Central memory CD4-positive, alpha-beta T cell (primary cell): ENCODE measurements at places on chromosomes 5 and 9.

GRCh38 chr9:13110766-13111417 lies 168.6 kb downstream of the MPDZ start:
- no peak for DNase-seq

DNA sequence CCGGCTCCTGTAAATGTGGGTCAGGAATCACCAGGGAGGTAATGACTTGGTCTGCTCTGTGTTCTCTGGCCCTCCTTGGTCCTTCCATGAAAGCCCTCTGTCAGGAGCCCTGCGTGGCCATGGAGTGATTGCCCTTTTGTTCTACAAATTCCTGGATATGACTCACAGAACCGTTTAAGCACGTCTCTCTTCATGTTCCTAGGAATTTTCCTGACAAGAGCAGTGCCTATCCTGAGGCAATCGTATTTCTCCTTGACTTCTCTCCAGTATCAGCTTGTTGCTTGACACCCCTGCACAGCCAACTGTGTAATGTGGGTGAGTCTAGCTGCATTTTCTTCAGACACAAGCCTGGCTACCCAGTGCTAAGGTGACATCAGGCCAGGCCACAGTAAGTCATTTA lies 274.3 kb upstream of the ZNF462 start:
- no peak for DNase-seq

GRCh38 chr5:1110307-1111240 lies 1.3 kb downstream of the SLC12A7 start:
- no peak for DNase-seq

DNA sequence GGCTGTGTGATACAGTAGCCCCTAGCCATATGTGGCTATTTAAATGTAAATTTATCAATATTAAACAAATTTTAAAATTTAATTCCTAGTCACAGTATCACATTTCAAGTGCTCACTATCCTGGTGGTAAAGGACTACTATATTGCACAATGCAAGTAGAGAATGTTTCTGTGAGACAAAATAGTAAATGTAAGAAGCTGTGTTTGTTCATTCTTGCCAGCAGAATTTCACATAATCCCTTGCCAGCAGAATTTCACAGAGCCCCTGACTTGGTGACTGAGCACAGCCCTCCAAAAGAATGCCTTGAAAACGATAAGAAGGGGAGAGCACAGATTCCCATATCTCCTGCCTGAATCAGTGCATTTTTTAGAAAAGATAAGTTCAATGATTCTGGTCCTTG lies 75.9 kb upstream of the SELENOP start:
- DNase-seq = no peak

- DNase-seq = no peak
These were observed 6.9 kb upstream of the CCDC180 start for GRCh38 chr9:97300586-97300985.

- peak; percentile 60 for DNase-seq
These were observed 938 bp downstream of the NINJ1 start for GRCh38 chr9:93132946-93133680.

- DNase-seq = no peak
These were observed 16.4 kb downstream of the TARS1 start for GRCh38 chr5:33457126-33457525.

DNA sequence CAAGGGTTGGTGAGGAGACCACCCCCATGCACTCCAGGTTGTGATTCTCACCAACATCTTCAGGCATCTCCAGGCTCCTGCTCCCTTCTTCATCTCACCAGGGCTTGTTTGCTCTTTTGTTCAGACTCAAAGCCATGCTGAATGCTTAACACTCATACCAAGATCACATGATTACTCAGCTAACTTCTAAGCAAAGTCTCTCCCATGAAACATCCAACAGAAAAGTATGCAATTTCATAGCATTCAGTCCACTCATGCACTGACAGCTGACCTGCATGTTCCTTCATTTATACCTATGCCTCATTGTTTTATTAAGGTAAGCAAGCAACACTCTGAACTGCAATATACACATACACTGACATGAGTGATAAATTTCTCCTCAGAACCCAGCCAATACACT lies 69.0 kb downstream of the SHC3 start:
- no peak for DNase-seq

DNA sequence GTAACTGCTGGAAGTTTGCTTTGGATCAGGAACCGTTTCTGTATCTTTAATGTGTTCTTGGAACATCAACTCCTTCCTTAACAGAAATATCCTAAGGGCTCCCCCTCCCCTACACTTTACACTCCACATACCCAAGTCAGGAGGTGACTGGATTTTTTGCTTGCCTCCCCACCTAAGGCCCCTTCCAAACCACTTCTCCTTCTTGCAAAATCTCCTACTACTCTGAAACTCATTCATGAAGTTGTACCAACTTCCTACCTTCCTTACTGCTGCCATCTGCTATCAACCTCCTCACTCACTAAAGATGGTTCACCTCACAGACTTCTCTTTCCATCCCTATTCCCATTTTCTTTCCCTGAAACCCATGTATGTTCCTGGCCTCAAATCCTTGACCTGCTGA lies 16.1 kb downstream of the TXN start:
- DNase-seq = no peak

DNA sequence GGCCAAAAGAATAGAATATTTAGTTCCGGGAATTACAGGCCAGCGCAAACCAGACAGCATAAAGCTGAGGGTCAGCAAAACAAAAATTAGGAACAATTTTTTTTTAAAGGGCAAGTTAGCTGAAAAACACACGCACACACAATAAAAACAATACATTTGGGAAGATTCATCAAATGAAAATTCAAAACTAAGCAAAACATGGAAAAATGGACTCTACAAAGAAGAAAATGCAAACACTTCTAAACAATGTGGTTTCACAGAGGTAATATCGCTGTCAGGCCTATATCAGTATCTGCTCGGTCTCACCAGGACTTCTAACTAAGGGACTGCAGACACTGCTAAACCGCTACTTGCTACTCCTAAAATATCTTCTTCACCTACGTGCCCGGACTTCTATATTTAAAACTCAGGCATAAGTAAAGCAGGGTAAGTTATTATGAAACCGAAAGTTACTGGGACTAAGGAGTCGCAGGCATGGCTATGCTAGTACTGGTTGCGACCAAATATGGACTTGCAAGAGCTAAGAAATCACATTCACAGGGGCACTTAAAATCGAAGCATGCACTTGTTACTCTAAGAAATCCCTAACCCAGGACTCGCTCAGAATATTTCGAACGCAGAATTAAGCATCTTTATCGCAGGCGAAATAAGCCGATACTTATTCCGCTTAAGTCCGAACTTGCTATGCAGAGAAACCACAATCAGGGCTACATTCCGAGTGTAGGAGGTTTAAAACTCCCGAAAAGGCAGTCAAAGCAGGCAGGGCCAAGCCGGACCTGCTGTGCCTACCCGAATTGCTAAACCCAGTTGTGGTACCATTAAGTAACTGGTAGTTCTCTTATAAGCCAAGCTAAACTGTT lies 2.3 kb downstream of the ANXA2R start:
- DNase-seq = peak; percentile 68

DNA sequence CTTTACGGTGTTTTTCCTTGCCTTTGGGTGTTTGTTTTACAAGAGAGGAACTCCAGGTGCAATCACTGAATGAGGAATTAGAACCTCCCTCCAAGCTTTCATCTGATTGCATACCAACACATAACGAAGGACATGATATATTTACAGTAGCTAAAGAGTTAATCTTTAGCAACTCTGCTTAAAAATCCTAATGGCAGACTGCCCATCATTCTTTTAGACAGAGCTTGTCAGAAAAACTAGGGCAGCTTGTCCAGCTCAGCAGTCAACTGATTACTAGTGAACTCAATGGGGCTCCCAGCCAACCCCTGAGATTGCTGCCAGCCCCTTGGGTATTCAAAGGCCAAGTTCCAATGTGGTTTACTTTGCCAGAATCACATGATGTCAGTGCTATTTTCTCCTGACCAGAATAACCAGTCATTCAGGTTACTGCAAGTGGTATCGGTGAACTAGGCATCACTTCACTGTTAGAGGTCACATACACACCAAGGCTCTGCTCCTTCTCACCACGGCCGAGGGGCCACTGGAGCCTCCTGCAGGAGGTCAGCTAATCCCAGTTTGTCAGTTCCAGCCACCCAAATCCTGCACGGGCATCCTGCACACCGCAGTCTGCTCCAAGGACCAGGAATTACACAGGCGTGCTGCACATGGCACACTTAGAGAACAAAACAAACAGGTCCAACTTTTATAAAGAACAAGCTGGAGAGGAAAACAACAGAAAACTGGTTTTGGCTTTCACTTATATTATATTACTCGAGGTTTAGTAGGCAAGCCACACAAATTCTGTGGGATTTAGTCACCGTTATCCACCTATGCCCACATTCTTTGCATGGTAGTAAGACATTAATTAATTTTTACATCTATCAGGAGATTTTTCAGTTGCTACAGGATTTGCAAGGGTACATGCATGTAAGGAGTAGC lies 62.5 kb downstream of the NFIB start:
- DNase-seq = no peak

DNA sequence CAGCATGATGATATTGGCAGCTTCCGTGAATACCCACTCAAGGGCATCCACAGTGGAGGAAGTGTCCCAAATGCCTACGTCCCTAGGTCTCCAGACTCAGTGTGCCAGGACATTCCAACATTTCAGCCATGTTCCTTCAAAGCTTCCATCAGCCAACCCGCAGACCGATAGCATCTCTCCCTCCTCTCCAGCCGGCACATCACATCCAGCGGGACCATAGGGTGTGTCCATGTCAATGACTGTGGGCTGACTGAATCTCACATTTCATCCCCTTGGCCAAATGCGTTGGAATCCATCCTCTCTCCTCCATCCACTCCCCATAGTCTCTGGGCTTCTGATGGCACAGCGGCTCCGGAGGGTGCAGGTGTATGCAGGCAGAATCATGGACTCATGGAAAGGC lies 22.2 kb upstream of the GFPT2 start:
- no peak for DNase-seq

- DNase-seq = no peak
These were observed 114.5 kb downstream of the UGCG start for GRCh38 chr9:112011051-112011620.

- DNase-seq = no peak
These were observed 12.5 kb downstream of the SRFBP1 start for GRCh38 chr5:121974261-121974660.

- DNase-seq = no peak
These were observed 9.9 kb downstream of the TXNDC8 start for GRCh38 chr9:110327716-110328115.

GRCh38 chr5:142808878-142809598 lies 38.9 kb downstream of the ARHGAP26 start:
- DNase-seq = no peak

DNA sequence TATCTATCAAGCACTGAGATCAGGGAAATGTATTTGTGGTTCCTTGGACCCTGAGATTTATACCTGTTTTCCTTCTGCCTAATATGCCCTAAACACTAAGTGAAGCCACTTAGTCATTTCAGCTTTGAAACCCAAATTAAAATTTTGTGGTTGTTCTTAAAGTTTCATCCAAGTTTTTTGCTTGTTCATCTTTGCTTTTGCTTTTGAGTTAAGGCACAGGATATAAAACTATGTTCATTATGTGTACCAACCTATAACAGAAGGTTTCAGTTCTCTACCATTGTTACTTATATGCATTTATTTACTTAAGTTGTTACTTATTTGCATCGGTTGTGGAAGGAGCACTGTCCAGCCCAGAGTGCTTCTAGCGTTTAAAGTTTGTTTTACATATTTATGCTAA lies 382.3 kb downstream of the PTPRD start:
- DNase-seq = no peak

DNA sequence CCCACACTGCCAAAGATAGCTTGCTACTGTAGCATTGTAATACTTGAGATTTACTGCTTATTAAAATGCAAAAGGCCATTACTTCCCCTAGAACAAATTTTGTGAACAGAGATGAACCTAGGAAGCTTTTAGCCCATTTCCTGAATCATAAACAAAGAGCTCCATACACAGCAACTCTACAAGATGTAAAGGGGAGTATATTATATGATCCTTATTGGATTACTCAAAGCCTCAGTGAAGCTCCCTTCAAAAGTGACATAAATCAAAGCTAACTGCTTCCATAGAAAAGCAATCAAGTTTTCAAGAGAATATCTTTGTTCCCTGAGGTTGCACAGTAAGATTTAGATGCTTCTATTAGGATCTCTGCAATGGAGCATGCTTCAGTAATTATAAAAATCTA lies 629.8 kb downstream of the EFNA5 start:
- DNase-seq = no peak
